Liver (tissue), 10 donors: ENCODE measurements at places on chromosomes 3 and 15.

- no peak for DNase-seq
These were observed 77.5 kb downstream of the RPL22L1 start for GRCh38 chr3:170792471-170792870.

GRCh38 chr3:118778201-118778600 is 256.4 kb downstream of the IGSF11 start:
- no peak for DNase-seq

DNA sequence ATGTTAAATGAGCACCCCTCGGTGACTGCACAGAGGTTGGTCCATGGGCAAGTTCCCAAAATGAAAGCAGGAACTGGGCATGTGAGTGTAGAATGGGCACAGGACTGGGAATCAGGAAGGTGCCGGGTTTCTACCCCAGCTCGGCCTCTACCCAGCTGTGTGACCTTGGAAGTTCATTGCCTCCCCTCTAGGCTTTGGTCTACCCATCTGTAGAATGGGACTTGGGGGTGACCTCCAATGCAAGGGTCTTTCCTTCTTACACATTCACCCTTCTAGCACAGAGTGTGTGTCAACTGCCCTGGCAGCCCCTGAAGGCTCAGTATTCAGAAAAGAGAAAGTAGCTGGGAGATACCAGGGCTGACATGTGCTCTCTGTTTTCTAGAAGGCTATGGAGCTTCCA is 72.3 kb upstream of the PIAS1 start:
- no peak for DNase-seq

DNA sequence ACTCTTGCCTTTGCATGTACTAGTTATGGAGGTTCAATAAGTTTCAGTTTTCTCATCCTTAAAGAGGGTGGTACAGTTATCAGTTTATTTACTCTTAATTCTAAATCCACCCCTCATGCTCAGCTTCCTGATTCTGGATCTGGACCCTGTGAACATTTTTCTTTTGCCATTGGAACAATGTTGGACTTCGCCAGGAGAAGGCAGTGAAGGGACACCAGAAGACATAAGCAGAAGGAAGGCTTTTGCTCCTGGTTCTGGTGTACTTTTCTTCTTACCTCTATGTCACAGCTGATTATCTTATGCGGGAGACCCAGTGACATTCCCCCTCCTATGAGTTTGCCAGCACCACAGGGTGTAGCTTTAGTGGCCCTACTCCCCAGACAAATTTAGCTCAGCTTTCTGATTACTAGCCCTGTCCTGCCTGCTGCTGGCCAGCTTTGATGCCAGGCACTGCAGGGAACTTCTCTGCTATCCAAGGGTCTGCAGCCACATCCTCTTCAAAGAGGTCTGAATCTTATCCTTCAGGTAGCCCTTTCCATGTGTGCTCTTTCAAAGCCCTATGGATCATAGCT is 466.3 kb upstream of the EPHA3 start:
- DNase-seq = no peak

- DNase-seq = no peak
These were observed 3.9 kb upstream of the VILL start for GRCh38 chr3:37986479-37987314.

GRCh38 chr3:139937674-139938279 is 2.8 kb downstream of the CLSTN2 start:
- DNase-seq = no peak

DNA sequence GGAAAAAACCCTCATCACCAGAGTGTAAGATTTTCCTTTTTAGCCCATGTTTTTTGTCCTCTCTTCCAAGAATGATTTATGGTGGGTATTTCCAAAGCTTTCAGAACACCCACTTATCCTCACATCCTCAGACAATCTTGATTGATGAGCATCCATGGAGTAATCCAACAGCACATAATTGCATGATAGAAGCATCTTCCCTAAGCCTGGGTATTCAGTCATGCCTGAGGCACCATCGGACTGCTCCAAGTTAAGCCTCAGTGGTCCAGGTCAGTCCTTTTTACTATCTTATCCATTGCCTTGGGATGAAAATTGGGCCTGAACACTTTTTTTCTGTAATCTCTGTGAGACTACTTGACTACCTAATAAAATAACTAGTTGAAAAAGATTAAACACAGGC is 676.0 kb upstream of the SEMA6D start:
- no peak for DNase-seq

DNA sequence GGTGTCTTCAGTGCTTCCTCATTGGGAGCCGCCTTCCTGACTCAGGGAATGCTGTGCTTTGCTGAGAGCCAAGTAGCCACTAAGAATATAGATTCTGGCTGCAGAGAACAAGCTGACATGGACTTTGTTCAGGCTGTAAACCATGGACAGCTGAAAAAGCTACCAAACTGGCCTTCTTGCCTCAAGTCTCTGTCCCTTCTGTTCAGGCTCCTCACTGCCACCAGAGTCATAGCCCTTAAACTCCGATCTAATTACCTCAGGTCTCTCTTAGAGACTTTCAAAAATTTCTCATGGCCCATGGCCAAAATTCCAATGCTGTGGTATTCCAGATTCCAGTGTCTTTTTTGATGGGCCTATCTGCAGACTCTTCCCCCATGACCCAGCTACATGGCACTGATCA is 19.4 kb upstream of the PTX3 start:
- DNase-seq = no peak

DNA sequence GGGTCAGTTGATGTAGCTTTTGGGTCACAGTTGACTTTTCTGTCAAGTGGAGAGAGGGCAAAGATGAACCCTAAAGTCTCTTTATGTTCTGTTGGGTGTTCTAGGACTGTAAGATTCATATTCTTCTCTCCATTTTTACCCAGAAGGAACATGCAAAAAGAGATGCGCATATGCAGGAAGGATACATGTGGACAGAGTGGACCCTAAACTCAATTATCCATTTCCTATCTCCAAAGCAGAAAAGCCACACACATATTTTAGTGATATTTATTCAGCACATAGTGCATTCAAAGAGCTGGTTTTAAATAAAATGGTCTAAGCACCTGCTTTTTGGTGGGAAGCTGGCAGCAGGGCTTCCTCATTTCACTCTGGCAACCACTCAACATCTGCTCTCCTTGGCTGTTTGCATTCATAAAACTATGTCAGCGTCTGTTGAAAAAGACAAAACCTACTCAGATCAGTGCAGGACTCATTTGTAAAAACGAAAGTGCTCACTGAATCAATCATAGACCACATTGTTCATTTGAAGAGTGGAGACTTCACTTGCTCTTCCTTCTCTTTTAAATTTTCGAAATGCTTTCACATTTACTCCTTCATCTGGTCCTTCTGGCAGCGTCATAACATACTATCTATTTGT is 96.6 kb downstream of the SEMA6D start:
- DNase-seq = no peak
